ENCODE measurements at places on chromosomes 6 and 20. TPM values are rescaled to one million over a fixed set of nuclear protein-coding genes. Genes with fewer than 3 reads are reported as not detected.

Gene TAAR2
- not detected for polyA plus RNA-seq

Gene C6orf89
- polyA plus RNA-seq: 6.9 TPM

Gene GHRH
- not detected for polyA plus RNA-seq

Gene TTBK1
- 0.89 TPM for polyA plus RNA-seq

Gene HLA-DPB1
- polyA plus RNA-seq: 66.8 TPM

Gene NHSL1
- polyA plus RNA-seq: 21.3 TPM

Gene HLA-G
- polyA plus RNA-seq: 5.6 TPM

Gene ABHD16B
- not detected for polyA plus RNA-seq

Gene TCF15
- polyA plus RNA-seq: not detected
